ENCODE measurements at places on chromosomes 6 and 20. TPM values are rescaled to one million over a fixed set of nuclear protein-coding genes. Genes with fewer than 3 reads are reported as not detected.

Gene LY6G5C
- 3.6 TPM for total RNA-seq

Gene STMND1
- total RNA-seq: not detected

Gene CUL7
- total RNA-seq: 39.5 TPM

Gene FRK
- 0.05 TPM for total RNA-seq

Gene BEND3
- total RNA-seq: 3.5 TPM

Gene ZSCAN31
- total RNA-seq: 25.7 TPM

Gene MCCD1
- not detected for total RNA-seq

Gene DUSP15
- 0.34 TPM for total RNA-seq

Gene SYTL3
- 0.70 TPM for total RNA-seq

Gene MRAP2
- total RNA-seq: 3.1 TPM

Gene BTBD9
- total RNA-seq: 12.1 TPM

Gene KCNQ5
- not detected for total RNA-seq

Gene CASS4
- total RNA-seq: 0.05 TPM

Gene OPRM1
- total RNA-seq: not detected

Gene HLA-DRB5
- total RNA-seq: not detected

Gene BLOC1S5
- total RNA-seq: 23.7 TPM

Gene CALHM6
- total RNA-seq: 0.85 TPM

Gene SLC24A3
- not detected for total RNA-seq

Gene DDX27
- 31.1 TPM for total RNA-seq

Gene RAET1E
- not detected for total RNA-seq

Gene TSHZ2
- 1.9 TPM for total RNA-seq

Gene RCAN2
- total RNA-seq: 0.34 TPM

Gene CEP85L
- 14.7 TPM for total RNA-seq

Gene MYLK4
- 0.51 TPM for total RNA-seq

Gene BMP6
- 234 TPM for total RNA-seq

Gene SIRPG
- total RNA-seq: not detected

Gene PPP1R18
- total RNA-seq: 41.7 TPM

Gene BPI
- total RNA-seq: not detected

Gene HACE1
- total RNA-seq: 19.8 TPM

Gene ZFP57
- total RNA-seq: 1.7 TPM

Gene ASCC3
- 76.7 TPM for total RNA-seq

Gene OR2H1
- total RNA-seq: not detected

Gene PTGIS
- 1.9 TPM for total RNA-seq

Gene EDN1
- 438 TPM for total RNA-seq

Gene GHRH
- total RNA-seq: not detected

Gene DCDC2
- 1.0 TPM for total RNA-seq

Gene NNAT
- total RNA-seq: 0.23 TPM

Gene CST2
- not detected for total RNA-seq

Gene AHCY
- 136 TPM for total RNA-seq

Gene WFDC5
- total RNA-seq: not detected

Gene OPN5
- total RNA-seq: not detected

Gene PRRT1
- total RNA-seq: not detected

Gene PPIL6
- 0.34 TPM for total RNA-seq

Gene TRIM40
- total RNA-seq: not detected

Gene MEP1A
- not detected for total RNA-seq

Gene SESN1
- total RNA-seq: 44.1 TPM

Gene ZNF322
- 19.2 TPM for total RNA-seq

Gene UBE2C
- 30.2 TPM for total RNA-seq
